ENCODE measurements at places on chromosomes 5 and 9.

- no peak for DNase-seq
Observed at GRCh38 chr9:72836790-72837189, 116.1 kb downstream of the ALDH1A1 start.

DNA sequence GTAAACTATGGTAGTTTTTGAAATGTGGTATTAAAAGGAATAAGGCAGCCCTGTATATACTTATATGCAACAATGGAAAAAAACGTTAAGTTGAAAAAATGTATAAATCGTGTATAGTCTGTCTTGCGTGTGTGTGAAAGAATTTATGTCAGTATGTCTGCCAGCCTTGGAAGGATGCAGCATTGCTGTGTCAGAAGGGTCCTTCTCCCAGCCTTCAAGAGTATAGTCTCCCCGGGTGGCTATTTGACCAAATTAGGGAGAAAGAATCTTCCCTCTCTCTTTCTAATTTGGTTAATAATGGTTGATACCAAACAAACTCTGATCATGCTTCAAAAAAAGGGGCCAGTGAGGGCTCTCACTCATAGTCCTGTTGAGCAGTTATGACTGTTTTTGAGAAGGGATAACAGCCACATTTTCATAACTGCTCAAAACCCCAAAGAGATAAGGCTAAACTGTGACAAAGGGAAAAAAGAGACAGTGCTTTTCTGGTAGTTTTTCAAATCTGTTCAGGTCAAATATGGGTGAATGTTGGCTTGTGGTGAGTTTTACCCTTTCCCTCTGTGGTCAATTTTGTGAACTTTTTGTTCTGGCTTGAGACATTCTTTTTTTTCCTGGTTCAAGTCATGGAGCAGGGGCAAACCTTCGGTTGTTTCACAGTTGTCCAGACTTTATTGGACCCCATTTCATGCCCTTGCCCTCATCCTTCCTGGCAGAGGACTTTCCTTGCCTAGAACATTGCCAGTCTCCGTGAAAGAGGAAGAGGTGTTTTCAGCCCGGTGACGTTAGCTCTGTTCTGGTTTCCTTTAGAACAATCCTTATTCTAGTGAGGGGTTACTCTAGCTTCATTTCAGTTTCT lies 21.0 kb downstream of the SNX30 start:
- DNase-seq, result no peak

GRCh38 chr5:134938030-134938429 lies 29.7 kb upstream of the CATSPER3 start:
- DNase-seq, result no peak

- no peak for DNase-seq
Observed at GRCh38 chr9:113290052-113290607, 13.0 kb downstream of the RNF183 start.

GRCh38 chr9:94818178-94818541 lies 91.7 kb downstream of the AOPEP start:
- DNase-seq, result no peak

GRCh38 chr5:123371575-123372179 lies 51.5 kb downstream of the CEP120 start:
- DNase-seq, result no peak

DNA sequence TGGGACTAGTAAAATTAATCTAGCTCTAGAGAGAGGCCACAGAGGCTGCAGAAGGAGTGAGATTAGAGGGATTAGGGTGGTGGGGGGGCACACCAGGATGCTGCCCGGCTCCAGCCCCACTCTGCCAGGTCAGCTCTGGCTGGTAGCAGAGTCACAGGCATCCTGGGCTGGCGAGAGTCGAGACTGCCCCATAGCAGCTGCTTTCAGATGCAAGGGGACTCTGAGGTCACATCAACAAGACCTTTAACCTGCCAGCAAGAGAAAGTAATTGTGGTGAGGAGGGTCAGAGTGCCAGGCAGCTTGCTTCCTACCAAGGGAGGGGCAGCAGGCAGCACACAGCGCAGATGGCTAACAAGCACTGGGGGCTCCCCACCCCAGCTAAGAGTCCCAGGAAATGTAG lies 7.5 kb downstream of the EPB41L4B start:
- no peak for DNase-seq

DNA sequence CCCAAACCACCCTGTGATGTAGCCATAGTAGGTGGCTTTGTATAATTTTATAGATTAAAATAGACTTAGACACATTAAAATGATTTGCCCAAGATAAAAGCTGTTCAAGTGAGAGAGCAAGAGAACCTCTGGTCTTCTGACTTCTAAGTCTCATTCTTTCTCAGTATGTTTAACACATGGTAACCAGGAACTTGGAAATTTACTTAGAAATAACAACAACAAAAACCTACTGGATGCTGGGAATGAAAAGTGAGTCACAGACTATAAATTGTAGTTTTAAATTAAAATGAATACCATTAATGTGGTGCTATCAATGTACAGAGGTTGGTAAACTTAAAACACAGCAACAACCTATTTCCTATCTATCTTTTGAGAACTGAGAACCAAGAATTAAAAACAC lies 30.4 kb downstream of the HMGCR start:
- DNase-seq, result no peak

DNA sequence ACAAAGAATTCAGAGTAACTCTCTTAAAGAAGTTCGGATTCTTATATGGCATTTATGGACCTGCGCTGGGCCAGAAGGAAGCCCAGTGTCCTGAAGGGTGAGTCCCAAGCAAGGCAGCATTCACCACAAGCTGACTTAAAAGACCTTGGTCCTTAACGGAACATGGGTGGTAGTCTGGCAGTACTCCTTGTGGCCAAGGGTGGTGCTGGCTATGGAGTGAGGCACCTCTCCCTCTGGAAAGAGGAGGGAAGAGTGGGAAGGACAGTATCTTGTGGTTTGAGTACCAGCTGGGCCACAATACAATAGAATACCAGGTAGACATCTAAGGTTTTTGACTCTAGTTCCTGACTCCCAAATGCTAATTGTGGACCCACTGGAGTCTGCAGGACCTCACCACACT lies 425.7 kb upstream of the CYLC2 start:
- DNase-seq, result no peak

DNA sequence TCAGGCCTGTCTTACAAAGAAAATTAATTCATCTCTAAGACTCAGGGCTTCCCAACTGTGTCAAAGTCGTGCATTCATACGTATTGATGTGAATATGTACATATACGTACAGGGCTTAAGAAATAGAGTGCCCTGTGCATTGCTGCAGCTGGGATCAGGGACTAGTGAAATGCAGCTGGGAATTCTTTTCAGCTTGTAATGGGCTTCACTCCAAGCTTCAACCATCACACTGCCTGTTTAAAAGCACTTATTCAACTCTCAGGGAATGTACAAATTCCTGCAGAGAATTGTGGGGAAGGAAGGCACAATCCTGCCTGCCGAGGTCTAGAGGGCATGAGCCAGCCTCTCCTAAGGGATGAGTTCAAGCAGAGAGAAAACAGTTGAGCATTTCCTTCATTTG lies 59.6 kb upstream of the MAN2A1 start:
- no peak for DNase-seq

DNA sequence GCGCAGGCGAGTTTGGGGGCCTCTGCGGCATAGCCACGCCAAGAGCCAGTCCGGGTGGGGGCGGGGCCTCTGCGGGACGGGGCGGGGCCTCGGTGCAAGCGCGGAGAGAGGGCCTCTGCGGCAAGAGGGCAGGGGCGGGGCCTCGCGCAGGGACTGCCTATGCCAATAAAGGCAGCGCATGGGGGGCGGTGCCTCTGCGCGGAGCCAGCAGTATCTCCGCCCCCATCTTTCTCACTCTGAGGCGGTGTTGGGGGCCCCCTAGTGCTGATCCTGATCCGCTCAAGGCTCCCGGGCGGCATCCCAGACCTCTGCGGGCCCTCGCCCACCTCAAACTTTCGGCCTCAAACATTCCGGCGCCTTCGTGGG lies 9.2 kb upstream of the GPRIN1 start:
- peak; percentile 56 for DNase-seq

DNA sequence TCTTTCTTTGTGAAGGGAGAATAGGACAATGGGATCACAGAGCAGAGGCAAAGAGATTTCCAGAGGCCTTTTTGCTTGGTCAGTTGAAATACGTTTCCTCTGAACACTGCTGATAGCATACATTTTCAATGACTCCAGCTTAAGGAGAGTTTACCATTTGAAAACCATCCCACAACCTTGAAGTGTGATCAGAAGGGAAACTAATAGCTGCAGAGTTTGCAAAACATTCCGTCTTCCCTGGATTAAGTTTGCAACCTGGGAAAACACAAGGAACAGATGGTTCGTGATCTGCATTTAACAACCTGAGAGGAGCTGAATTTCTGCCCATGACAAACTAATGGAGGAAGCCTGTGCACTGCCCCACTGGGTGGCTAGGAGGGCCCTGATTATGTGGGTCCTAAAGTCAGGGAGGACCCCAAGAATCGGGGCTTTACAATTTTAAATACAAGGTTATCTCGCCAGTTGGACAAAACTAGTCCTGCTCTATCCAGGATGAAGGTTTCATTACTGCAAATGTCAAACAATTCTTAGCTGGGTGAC lies 35.6 kb downstream of the MTX3 start:
- DNase-seq, result no peak

DNA sequence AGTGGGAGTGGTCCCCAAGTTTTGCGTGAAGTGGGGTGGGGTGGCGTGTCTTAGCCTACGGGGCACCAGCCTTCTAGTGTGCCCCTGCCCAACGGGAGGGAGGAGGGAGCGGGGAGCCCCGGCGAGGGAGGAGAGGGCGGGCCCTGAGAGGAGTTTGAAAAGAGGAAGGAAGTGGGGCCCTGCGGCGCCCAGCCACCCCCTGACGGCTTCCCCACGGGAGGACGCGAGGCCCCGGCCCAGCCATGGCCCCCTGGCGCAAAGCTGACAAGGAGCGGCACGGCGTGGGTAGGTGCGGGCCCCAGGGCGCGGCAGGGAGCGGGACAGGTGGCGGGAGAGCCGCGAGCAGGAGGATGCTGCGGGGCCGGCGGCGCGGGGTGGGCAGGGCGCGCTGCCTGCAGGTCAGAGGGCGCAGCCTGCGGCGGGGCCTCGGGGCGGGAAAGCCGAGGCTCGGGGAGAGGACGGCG lies at the start of gene DOCK2:
TSS of gene DOCK2 (plus strand) at position 191 of the 464 bp plus-strand sequence. CDS start at position 243, 52 bp downstream.
- DNase-seq, result no peak

DNA sequence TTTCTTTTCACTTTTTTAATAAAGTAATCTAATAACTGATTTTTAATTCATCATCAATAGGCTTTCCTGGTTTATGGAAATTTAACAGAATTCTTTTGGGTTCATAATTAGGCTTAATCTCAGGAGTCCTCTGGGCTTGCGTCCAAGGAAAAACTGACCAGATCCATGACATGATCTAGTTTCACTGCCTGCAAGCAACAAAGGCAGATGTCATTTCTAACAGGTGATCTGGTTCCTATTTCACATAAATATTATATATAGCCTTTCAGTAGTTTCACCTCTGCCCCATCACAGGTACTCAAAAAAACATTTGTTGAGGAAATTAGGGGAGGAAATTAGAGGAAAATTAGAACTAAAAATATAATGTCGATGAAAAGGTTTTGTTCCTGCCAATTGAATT lies 126.4 kb downstream of the FBXL17 start:
- no peak for DNase-seq

DNA sequence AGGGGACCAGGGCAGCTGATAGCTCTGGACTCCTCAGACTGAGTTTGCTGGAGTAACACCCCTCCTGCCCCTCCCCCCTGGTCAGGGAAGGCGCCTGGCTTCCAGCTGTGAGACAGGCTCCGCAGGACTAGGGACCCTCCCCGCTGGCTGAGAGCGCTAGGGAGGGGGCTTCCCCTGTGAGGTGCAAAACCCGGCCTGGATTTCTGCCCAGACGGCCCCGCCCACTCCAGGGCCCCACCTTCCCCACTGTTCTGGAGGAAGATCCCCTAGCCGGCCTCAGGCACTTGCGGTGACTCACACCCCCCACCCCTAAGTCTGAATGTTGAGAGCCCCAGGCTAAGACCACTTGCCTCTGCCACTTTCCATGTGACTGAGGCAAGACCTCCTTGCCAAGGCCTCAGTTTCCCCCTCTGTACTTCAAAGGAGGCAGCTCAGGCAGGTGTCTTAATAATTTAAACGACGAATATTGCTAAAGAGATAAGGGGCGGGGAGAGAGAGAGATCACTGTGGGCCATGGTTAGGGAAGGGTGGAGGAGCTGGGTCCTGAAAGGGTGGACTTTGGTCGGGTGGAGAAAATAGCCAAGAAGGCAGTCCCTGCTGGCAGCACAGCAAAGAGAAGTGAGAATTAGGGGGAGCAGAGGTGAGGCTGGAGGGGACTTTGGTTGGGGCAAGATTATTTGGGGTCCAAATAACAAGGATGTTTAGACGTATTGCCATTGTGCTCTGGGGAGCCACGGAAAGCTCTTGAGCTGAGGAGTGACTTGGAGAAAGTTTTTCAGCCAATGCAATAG lies 1.0 kb upstream of the DAB2IP start:
- DNase-seq, result peak; percentile 91

- DNase-seq, result no peak
Observed at GRCh38 chr5:135971701-135972100, 16.9 kb upstream of the LECT2 start.

DNA sequence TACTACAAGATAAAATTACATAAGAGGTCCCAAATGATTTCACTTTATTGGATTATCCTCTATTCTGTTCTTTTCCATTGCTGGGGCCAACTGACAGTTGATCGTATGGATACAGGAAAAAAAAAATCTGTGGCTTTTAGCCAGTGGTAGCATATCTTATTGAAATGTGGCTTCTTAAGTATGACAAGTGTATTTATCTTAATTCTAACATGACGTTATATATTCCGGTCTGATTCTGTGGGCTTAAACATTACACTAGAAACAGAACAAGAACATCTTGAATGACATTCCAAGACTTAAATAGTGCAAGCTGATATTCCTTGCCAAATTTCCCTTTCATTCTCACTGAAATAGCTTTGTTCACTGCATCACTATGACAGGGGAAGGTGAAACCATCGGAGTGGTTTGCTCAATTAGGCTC lies 117.9 kb downstream of the INSYN2B start:
- DNase-seq, result no peak

DNA sequence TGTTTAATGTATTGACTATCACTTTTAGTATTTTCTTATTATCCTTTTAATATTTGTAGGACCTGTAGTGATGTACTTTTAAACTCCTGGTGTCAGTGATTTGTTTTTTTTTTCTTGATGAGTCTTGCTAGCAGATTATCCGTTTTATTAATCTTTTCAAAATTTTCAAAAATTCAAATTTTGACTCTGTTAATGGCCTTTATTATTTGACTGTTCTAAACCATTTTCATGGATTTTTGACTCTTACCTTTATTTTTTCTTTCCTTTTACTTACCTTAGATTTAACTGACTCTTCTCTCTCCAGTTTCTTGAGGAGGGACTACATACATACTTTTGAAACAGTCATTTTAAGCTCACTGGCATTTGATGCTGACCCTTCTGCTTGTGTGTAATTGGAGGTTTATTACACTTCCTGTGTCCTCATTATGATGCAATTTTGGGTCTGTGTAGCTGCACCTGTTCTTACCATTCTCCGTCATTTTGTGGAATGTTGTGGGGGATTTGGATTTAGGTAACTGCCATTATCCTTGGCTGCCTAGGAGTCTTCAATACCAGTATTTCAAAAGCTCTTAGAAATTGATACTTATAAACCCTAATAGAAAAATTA lies 32.0 kb upstream of the EXOC3 start:
- no peak for DNase-seq

DNA sequence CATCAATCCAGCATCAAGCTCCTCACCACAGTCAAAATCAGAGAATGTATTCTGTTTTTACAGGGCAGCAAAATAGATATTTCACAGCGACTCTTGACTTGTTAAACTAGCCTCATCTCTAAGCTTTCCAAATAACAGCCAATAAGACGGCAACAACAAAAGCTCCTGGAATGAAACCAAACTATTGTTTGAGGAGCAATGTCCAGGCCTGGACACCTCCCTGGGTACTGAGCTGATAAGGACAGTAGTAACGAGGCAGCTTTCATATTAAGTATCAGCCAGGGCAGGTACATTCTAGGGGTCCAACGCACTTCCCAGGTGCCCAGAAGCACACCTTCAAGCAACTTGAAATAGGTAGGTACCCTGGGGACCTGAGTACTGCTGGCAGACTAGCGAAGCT lies 260.3 kb downstream of the ENC1 start:
- DNase-seq, result no peak

Data from right renal pelvis (tissue), 4 donors.